Epithelial cell of esophagus (primary cell): ENCODE measurements at places on chromosomes 12 and 14.

DNA sequence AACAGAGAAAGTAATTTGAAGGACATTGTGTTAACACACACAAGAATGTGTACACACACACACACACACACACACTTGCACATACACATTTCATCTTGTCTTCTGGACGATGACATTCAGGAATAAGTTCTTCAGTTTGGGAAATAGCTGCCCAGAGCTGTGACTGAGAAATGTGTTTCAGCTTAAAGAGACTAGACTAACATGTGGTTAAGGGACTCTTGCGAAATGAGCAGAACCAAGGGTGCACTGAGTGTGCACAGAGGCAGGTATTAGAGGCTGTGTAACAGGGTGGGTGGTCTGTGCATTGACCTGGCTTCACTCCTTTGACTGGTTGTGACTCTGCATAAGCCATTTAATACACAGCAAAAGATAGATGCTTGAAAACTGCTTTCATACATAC, 29.4 kb upstream of the KCNA5 start:
- DNase-seq, result no peak

DNA sequence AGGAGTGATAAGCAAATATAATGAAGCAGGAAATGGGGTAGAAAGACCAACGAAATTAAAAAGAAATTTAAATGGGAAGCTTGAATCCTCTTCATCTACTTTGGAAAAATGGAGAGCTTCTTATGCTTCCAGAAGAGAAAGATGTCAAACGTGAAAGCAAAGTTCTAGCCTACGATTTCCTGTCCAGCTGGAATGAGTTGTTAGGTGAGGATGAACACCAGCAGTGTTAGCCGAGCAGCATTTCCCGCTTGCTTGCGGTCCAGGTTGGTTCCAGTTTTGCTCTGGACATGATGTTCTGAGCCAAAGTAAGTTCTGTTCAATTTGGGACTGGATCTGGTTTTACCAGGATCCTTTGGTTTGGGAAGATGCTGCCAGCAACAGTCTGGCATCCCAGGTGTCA, 78.9 kb downstream of the DACT1 start:
- DNase-seq, result no peak

DNA sequence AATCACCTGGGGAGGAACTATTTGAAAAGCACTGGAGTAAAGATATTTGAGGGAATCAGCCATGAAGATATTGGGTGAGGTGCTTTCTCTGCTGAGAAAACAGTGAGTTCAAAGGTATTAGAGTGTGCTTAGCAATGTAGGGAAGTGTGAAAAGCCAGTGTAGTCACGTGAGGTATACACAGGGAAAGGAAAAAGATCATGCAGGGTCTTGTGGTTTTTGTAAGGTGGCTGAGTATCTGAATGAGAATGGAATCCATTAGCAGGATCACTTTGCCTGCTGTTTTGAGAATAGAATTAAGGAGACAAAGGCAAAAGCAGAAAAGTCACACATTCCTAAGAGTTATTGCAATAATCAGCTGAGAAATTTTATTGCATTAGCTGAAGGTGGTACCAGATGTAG, 193.0 kb downstream of the PIK3C2G start:
- no peak for DNase-seq

DNA sequence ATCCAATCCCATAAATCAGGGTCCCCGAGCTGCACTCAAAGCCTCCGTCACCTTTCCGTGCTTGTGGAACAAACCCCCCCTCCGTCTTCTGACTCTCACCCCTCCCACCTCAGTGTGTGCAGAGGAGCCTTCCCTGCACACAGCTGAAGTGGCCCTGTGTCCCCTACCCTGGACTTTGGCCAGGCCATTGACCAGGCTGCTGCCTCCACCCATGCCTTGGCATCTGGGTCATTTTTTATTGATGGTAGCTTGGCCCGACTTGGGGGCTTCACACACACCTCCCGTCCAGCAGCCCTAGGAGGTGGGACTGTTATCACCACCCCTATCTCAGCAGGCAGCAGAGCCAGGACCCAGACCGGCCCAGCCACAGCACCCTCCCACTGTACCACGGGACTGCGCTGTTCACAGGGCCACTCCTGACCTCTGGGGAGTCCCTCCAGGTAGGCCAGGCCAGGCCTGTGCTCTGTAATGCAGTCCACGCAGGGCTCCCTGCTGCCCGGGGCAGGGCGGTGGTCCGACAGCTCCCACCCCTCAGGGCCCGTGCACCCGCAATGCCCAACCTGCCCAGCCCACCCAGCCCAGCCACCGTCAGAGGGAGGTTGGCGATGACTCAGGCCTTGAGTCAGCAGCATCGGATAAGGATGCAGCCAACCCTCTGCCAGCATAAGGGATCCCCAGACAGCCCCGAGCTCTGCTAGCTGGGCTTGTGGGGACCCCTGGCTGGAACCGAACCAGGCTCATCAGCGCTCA, 9.2 kb upstream of the INF2 start:
- peak; percentile 91 for DNase-seq

GRCh38 chr14:105167303-105168092, 1.1 kb downstream of the JAG2 start:
- DNase-seq, result peak; percentile 88

DNA sequence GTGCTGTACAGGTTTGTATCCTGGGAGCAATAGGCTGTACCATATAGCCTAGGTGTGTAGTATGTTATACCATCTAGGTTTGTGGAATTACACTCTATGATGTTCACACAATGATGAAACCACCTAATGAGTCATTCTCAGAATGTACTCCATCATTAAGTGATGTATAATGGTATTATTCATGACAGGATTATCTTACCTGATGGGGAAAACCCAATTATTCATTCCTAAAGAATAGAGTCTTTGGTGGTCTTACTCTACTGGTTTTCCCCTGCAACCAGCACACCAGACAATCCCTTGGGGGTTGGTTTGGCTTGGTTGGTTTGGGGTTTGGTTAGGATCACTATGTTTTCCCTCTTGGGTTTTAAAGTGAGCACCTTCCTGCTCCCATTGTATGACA, 12.6 kb upstream of the OR10P1 start:
- peak; percentile 81 for DNase-seq

DNA sequence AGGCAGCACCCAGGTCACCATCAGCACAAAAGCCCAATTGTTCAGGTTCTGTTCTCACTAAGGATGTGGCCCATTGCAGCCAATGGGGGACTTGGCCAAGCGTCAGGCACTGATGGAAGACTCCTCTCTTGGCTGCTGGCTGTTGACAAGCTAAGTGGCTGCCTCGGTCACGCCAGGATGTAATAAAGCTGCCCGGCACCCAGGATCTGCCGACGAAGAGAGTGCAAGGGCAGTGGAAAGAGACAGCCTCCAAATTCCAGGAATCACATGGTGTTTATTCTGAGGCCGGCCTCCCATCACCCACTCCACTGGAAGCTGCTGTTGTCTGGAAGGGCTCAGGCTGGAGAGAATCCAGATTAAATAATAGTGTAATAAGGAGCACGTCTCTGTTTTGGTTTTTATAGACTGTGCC, 451.8 kb upstream of the TBX3 start:
- no peak for DNase-seq

DNA sequence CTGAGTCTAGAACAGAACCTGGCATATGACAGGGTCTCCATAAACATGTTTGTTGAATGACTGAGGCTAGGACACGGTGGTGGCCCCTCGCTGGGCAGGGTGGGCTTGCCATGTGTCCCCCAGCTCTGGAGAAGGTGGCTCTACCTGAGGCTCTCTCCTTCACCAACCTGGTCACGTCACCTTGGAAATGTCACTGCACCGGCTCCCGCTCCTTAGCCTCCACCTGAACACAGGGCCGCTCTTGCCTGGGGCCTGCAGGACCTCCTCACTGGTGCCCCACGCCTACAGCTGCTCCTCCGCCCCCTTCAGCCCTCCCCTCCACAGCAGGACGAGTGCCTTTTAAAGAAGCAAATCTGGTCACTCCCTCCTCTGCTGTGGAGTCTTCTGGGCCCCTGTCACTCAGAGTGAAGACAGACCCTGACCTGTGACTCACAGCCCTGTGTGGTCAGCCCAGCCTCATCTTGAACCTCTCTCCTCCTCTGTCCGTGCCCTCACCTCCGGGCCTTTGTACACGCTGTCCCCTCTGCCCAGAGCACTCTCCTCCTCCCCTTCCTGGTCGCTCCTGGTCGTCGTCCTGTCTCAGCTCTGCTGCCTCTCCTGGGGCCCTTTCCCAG, 81.0 kb downstream of the ADGRD1 start:
- no peak for DNase-seq

DNA sequence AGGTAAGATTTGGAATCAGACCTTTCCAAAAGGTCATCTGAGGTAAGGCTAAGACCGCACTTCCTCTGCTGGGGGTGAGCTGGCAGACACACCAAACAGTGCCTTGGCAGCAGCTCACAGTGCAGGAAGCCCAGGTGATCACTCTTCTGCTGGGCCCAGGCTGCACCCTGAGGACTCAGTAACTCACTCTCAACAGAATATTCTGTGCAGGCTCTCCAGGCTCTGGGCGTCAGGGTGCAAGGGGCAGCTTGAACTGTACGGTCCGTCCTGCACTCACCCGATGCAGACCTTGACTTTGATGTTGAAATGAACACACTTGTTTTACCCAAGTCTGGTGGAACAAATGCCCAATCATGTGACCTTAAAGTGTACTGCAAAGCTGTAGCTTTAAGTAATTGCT, 6.0 kb downstream of the ALKBH2 start:
- DNase-seq, result peak; percentile 5

DNA sequence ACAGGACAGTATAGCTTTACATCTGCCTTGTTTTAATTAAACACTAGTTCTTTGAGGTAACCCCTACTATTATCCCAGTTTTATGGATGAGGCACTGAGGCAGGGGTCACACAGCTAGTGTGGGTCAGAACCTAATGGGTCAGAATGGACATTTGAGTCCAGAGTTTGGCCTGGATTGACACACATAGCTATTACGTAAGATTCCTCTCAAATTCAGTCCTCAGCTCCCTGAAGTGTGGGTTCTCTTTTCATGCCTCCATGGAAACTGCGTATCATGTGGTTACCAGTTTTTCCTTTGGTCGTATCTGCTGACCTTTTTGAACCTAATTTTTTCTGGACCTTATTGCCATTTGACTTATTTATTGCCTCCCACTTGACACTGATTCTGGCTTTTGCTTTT, 40.4 kb downstream of the PSEN1 start:
- no peak for DNase-seq

- no peak for DNase-seq
Measured at GRCh38 chr12:75672200-75672599, 160.8 kb upstream of the KRR1 start.

DNA sequence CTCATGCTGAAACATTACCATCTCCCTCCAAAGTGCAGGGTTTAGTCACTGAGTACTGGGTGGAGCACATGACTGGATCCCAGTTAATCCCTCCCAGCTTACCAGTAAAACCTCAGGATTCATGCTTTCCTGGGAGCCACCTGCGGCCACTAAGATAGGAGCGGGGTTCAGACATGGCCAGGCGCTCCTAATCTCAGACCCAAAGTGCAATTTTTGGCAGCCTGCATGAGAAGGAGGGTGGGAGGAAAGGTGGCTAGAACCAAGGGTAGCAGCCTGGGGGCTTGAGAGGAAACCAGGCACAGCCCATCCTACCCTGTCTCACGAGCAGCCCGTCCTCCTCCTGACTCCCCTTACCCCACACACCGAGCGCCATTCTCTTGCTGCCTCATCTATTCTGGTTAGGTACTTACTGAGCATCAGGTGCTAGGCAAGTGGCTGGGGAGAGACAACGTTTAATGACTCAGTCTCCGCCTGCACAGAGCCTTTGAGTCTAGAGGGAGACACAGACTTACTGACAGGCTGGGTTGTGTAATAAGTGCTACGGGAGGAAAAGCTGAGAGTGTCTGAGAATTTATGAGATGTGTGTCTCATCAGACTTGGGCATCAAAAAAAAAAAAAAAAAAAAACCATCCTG, 9.9 kb downstream of the GPRC5A start:
- peak; percentile 98 for DNase-seq

DNA sequence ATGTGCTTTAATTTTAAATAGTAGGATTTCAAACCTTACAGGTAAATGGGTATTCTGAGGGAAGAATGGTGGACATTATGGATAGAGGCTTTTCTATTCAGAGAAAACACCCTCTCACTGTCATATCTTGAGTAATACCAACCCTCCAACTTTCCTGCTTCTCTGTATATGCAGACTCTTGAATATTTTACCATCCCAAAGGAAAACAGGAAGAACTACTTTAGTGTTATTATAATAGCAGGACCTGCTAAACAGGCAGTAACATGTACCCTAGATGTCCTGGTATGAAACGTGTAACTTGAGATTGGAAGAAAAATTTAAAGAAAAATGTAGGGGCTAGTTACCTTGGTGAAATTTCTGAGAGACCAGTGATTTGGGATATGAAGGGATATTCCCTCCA, 82.9 kb upstream of the TRHDE start:
- peak; percentile 53 for DNase-seq
